ENCODE measurements at places on chromosomes 1 and 21. TPM values are rescaled to one million over a fixed set of nuclear protein-coding genes. Genes with fewer than 3 reads are reported as not detected.

DNA sequence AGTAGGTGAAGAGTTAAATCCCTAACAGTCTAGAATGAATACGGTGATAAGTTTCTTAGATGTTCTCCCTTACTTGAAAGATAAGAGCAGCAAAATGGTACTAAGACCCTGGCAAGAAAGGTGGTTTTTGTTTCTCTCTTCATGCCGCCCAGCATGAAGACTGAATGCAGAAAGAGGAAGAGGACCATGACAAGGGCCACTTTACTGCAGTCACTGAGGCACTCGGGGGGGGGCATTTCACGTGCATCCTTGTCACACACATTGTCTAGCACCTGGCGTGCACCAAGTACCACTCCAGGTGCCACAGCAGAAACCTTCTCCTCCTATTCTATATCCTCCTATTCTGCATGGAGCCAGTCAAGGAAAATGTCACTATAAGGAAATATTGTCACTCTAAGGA, 222.0 kb downstream of the TOMM20 start:
- no peak for ATAC-seq

PODN gene
- total RNA-seq: not detected

GRCh38 chr1:10553118-10553517, 78.4 kb downstream of the PEX14 start:
- ATAC-seq: no peak

AGMAT gene
- 16.6 TPM for total RNA-seq

ITLN2 gene
- not detected for total RNA-seq

GRCh38 chr1:66947267-66947666, 22.5 kb downstream of the MIER1 start:
- ATAC-seq: no peak

Data from activated T-helper 17 cell treated with anti-CD3 and anti-CD28 coated beads, Interleukin-2, amount 50 U/mL, for 72 hours (primary cell).